ENCODE measurements at places on chromosomes 13 and 19. TPM values are rescaled to one million over a fixed set of nuclear protein-coding genes. Genes with fewer than 3 reads are reported as not detected.

The FBXO27 gene
- total RNA-seq = 15.3 TPM

The KANK2 gene
- 499 TPM for total RNA-seq

The ADPRHL1 gene
- total RNA-seq = 480 TPM

The MBD3L3 gene
- not detected for total RNA-seq

The DZIP1 gene
- 4.9 TPM for total RNA-seq

The SHD gene
- not detected for total RNA-seq

The LTBP4 gene
- total RNA-seq = 216 TPM

The CEACAM4 gene
- 0.51 TPM for total RNA-seq

The OSCAR gene
- 1.2 TPM for total RNA-seq

The ATCAY gene
- not detected for total RNA-seq
